ENCODE measurements at places on chromosomes 3 and 15.

DNA sequence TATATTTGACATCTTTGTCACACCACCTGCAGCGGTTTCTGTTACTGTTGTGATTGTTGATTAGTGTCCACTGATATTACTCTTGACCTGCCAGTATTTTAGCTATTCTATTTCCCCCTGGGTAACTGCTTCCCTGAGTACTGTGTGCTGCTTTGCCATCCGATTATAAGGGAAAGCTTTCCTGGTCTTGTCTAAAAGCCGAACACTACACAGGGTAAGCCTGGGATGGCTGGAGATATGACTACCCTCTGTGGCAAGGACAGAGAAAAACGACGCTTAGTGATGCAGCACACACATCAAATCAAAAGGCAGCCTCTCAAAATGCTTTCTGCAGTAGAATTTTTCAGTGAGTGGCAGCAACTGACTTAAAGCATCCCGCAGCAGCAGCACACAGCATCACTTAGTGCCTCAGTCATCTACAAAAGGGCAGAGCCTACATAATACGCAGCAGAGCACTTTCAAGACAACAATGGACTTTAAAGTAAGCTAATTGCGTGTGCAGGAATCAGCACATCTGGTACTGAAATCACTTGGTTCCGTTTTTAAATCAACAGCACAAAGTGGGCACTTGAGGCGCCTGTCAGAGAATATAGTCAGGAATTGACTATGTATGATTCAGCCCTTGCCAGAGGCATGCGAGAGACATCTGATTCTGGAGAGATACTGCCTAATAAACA is 656.3 kb upstream of the TGFBR2 start:
- no peak for DNase-seq

- DNase-seq: no peak
These were observed 83.7 kb upstream of the NEDD4 start for GRCh38 chr15:56077081-56077480.

DNA sequence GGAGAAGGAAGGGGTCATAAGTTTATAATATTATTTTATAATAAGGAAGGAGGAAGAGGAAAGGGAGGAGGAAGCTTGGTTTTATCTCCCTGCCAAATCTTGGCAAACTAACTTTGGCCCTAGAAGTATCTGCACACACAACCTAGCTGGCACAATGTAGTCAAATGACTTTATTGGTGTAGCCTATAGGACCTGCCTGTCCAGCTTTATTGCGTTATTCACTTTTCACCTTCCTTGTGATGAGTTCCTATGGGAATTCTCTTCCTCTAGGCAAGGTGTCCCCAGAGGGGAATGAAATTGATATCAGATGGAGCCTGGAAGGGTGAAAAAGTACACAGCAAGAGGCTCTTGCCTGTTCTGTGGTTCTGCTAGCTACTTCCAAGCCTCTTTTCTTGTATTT is 111.2 kb upstream of the SLC25A36 start:
- DNase-seq: no peak

DNA sequence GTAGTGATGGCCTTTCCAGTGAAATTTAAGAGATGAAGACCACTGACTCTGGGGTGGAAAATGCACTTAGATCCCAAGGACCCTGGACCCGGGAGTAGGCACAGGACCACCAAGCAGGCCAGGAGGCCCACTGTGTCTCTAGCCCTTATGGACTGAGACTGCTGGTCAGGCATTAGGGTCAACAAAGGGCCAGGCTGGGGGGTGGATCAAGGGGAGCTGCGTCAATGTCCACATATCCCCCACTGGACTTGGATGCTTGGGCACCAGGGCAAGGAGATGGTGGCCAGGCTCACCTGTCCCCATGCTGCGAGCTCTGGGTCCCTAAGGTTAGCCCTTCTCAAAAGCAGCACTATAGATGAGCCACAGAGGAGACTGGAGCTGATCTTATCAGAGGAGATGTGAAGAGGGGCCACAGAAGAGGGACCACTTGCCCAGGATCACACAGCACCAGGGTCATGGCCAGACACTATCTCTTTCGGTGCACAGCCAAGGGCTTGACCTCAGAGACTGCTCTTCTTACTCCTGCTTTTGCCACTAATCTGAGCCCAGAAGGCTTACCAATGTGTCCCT is 14.7 kb downstream of the RAB6B start:
- no peak for DNase-seq

DNA sequence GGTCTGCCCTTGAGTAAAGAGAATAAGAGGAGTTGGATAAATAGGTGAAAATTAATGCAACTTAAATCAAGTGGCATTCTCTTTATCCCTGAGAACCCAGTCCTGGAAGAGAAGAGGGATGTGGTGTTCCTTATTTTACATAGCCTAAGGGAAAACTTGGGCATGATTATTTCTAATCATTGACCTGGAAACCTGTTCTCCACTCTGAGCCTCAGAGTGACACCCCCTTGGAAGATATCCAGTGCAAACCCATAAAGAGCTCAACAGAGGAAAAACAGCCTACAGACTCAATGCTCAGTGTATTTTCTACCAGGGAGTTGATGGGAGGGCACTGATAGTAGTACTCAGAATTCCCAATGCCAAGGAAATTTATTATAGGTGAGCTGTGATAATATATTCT is 22.0 kb downstream of the SLC15A2 start:
- no peak for DNase-seq

GRCh38 chr15:82552861-82553260 is 12.6 kb upstream of the RPS17 start:
- DNase-seq: no peak

DNA sequence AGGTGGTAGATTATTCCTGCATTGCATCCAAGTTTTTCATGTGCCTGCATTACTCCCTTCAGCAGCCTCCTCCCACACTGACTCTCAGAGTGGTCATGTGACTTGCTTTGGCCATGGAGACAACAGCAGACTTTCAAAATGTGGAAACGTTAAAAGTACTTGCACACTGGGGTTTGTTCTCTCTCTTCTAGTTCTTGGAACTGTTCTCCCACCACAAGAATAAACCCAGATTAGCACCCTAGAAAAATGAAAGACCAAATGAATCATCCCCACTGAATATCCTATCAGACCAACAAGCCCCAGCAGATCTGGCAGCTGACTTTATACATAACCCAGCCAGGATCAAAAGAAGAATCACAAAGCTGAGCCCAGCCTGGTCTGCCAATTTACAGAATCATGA is 398.5 kb downstream of the VPS13C start:
- DNase-seq: no peak
